Thyroid gland (tissue), 4 donors: ENCODE measurements at places on chromosomes 2 and 18.

DNA sequence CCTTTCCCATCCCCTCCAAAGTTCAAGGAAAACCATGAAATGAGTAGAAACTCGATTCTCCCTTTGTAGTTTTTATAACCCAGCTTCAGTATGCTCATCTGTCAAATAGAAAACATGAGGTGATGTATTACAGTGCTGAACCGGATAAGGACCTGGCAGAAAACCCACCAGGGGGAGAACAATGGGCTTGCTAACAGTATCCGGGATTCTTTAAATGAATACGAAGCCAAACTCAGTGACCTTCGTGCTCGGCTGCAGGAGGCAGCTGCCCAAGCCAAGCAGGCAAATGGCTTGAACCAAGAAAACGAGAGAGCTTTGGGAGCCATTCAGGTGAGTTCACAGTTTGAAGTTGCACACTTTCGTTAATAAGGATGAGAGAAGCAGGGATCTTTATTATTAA lies 113.6 kb upstream of the TTC39C start:
- H3K4me1 ChIP-seq = no peaks in the 10 kb centered on the region
- no peak overlapping the region for H3K4me3 ChIP-seq
- H3K27ac ChIP-seq = no peak overlapping the region
- H3K36me3 ChIP-seq = no peaks in the 10 kb centered on the region
- DNase-seq = no peak

- H3K27ac ChIP-seq = no peak overlapping the region
- no peak for DNase-seq
- H3K27me3 ChIP-seq = no peaks in the 10 kb centered on the region
- no peaks in the 10 kb centered on the region for H3K36me3 ChIP-seq
- no peaks in the 10 kb centered on the region for H3K4me1 ChIP-seq
- no peak overlapping the region for H3K4me3 ChIP-seq
These were observed 276.0 kb downstream of the NCKAP5 start for GRCh38 chr2:133292259-133292658.

- no peak overlapping the region for H3K27ac ChIP-seq
- H3K4me1 ChIP-seq = no peaks in the 10 kb centered on the region
- no peaks in the 10 kb centered on the region for H3K36me3 ChIP-seq
- DNase-seq = no peak
- no peak overlapping the region for H3K4me3 ChIP-seq
These were observed 138.3 kb downstream of the PXDN start for GRCh38 chr2:1606046-1606400.

- no peaks in the 10 kb centered on the region for H3K36me3 ChIP-seq
- no peak overlapping the region for H3K27ac ChIP-seq
- H3K27me3 ChIP-seq = no peaks in the 10 kb centered on the region
These were observed 61.4 kb upstream of the SIX3 start for GRCh38 chr2:44880125-44880483.

- H3K27ac ChIP-seq = peak overlapping the region; percentile 22
- H3K27me3 ChIP-seq = no peaks in the 10 kb centered on the region
- H3K4me1 ChIP-seq = peaks cover 22% of the 10 kb centered on the region
- H3K36me3 ChIP-seq = no peaks in the 10 kb centered on the region
- no peak overlapping the region for H3K4me3 ChIP-seq
These were observed 48.9 kb downstream of the TGIF1 start for GRCh38 chr18:3498698-3499471.

- no peaks in the 10 kb centered on the region for H3K4me1 ChIP-seq
- no peaks in the 10 kb centered on the region for H3K27me3 ChIP-seq
- no peak overlapping the region for H3K27ac ChIP-seq
- no peaks in the 10 kb centered on the region for H3K36me3 ChIP-seq
- no peak overlapping the region for H3K4me3 ChIP-seq
These were observed 46.9 kb upstream of the CNGA3 start for GRCh38 chr2:98299211-98299905.

DNA sequence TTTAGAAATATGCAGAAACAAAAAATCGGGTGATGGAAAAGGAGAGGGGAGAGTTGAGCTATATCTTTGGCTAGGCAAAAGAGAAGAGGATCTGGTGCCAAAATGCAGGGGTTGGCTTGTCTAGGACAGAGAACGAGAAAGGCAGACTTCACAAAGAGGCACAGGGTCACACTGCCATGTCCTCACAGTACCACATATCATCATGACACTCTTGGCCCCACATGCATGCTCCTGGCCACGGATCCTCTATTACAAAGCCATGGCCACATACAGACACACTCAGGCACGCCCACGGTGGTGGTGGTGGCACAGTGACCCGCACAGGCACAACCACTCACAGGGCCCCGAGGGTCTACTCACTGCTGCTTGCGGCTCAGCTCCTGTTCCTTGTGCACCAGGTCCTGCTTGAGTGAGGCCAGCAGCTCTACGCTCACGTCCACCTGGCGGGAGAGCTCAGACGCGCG lies 15.9 kb downstream of the FBXO41 start:
- H3K4me1 ChIP-seq = peaks cover 6% of the 10 kb centered on the region
- no peak for DNase-seq
- peak overlapping the region; percentile 17 for H3K4me3 ChIP-seq
- H3K36me3 ChIP-seq = no peaks in the 10 kb centered on the region

DNA sequence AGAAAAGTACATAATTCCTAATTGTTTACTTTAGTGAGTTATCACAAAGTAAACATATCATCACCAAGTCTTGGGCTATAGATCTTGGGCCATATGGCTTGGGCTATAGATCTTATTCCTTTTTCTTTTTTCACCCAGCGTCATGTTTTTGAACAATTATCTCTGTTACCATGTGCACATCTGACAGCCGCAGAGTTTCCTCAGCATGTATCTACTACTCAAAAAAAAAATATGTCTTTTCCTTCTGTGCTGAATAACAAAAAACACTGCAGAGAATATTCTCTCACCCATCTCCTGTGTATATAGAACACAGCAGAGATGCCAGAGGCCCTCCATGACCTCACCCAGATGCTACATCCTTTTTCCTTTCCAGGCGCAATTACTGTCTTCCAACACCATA lies 76.2 kb upstream of the MYO3B start:
- DNase-seq = no peak
- H3K27me3 ChIP-seq = no peaks in the 10 kb centered on the region
- no peaks in the 10 kb centered on the region for H3K36me3 ChIP-seq
- H3K27ac ChIP-seq = no peak overlapping the region
- H3K4me3 ChIP-seq = no peak overlapping the region
- no peaks in the 10 kb centered on the region for H3K4me1 ChIP-seq

GRCh38 chr18:57581301-57581934 lies 5.1 kb downstream of the FECH start:
- no peak overlapping the region for H3K4me3 ChIP-seq
- H3K4me1 ChIP-seq = peaks cover 8% of the 10 kb centered on the region
- DNase-seq = no peak
- H3K36me3 ChIP-seq = peaks cover 18% of the 10 kb centered on the region
- no peaks in the 10 kb centered on the region for H3K27me3 ChIP-seq

- H3K4me1 ChIP-seq = no peaks in the 10 kb centered on the region
- no peaks in the 10 kb centered on the region for H3K36me3 ChIP-seq
- H3K4me3 ChIP-seq = no peak overlapping the region
- no peaks in the 10 kb centered on the region for H3K27me3 ChIP-seq
- no peak overlapping the region for H3K27ac ChIP-seq
- no peak for DNase-seq
These were observed 673.8 kb downstream of the ARHGAP15 start for GRCh38 chr2:143802871-143803650.

DNA sequence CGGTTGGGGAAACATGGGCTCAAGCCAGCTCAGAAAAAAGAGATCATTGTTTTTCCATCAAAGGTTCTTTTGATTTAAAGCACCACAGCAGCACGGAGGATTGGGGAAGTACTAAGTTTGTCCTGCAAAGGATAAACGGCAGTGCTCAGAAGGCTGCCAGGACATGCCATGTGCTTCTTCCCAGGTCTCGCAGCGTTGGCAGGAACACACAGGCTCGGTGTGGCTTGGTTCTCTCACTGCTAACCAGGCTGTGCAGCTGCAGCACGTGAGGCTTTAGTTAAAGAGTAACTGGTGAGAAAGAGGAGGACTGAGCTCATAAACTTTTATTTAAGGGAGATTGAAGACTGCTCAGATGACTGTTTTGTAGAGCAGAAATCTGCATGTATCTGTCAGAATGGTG lies 264.3 kb downstream of the TSN start:
- no peaks in the 10 kb centered on the region for H3K36me3 ChIP-seq
- no peaks in the 10 kb centered on the region for H3K4me1 ChIP-seq
- H3K4me3 ChIP-seq = no peak overlapping the region
- no peak overlapping the region for H3K27ac ChIP-seq
- H3K27me3 ChIP-seq = no peaks in the 10 kb centered on the region

- H3K27ac ChIP-seq = peak within 1 kb of the TSS; percentile 38
- peaks cover 6% of the 10 kb centered on the region for H3K4me1 ChIP-seq
- H3K4me3 ChIP-seq = peak within 1 kb of the TSS; percentile 68
- no peaks in the 10 kb centered on the region for H3K36me3 ChIP-seq
These were observed at the start of gene PSTPIP2 for GRCh38 chr18:46071653-46072375. TSS of gene PSTPIP2 (minus strand) at chr18:46072260. CDS start at chr18:46072188, 72 bp downstream.

- no peak overlapping the region for H3K27ac ChIP-seq
- no peaks in the 10 kb centered on the region for H3K4me1 ChIP-seq
- H3K36me3 ChIP-seq = no peaks in the 10 kb centered on the region
- H3K4me3 ChIP-seq = no peak overlapping the region
- DNase-seq = peak; percentile 22
- no peaks in the 10 kb centered on the region for H3K27me3 ChIP-seq
These were observed 14.2 kb upstream of the CXCR4 start for GRCh38 chr2:136131961-136132824.

GRCh38 chr2:195026261-195026660 lies 630.8 kb upstream of the SLC39A10 start:
- H3K27ac ChIP-seq = no peak overlapping the region
- no peaks in the 10 kb centered on the region for H3K36me3 ChIP-seq
- no peak overlapping the region for H3K4me3 ChIP-seq
- no peak for DNase-seq
- H3K4me1 ChIP-seq = no peaks in the 10 kb centered on the region

GRCh38 chr18:79949697-79950487 lies 1.6 kb downstream of the SLC66A2 start:
- peak overlapping the region; percentile 84 for H3K27ac ChIP-seq
- H3K4me1 ChIP-seq = peaks cover 73% of the 10 kb centered on the region
- peaks cover 4% of the 10 kb centered on the region for H3K36me3 ChIP-seq
- H3K27me3 ChIP-seq = no peaks in the 10 kb centered on the region

GRCh38 chr2:195343942-195344530 lies 313.0 kb upstream of the SLC39A10 start:
- no peaks in the 10 kb centered on the region for H3K36me3 ChIP-seq
- no peaks in the 10 kb centered on the region for H3K27me3 ChIP-seq
- H3K4me1 ChIP-seq = no peaks in the 10 kb centered on the region
- H3K4me3 ChIP-seq = no peak overlapping the region
- H3K27ac ChIP-seq = no peak overlapping the region

GRCh38 chr2:230872968-230873660 lies 8.4 kb downstream of the ITM2C start:
- H3K27me3 ChIP-seq = no peaks in the 10 kb centered on the region
- no peak overlapping the region for H3K4me3 ChIP-seq
- H3K27ac ChIP-seq = no peak overlapping the region
- no peaks in the 10 kb centered on the region for H3K4me1 ChIP-seq
- no peaks in the 10 kb centered on the region for H3K36me3 ChIP-seq
- DNase-seq = no peak

DNA sequence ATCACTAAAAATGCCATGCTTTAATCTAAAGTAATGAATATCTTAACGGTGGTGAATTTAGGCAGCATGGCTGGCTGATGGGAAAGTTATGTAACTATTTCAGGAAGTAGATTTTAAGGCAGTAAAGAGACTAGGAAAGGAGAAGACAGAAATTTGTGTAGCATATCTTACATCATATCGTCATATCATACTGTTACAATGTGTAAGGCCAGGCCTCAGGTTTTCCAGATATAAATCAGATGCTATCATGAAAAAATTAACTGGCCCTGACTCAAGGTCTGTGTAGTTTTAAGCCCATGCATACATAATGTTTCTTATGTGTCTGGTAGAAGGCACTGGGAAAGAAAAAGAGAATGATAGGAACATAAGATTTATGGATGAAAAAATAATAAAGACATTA lies 8.9 kb upstream of the FAP start:
- DNase-seq = no peak
- no peaks in the 10 kb centered on the region for H3K27me3 ChIP-seq
- H3K27ac ChIP-seq = no peak overlapping the region
- no peaks in the 10 kb centered on the region for H3K4me1 ChIP-seq
- no peaks in the 10 kb centered on the region for H3K36me3 ChIP-seq
